ENCODE measurements at places on chromosomes 5 and 9.

- H3K27me3 ChIP-seq: peaks cover 13% of the 10 kb centered on the region
- no peaks in the 10 kb centered on the region for H3K36me3 ChIP-seq
- H3K27ac ChIP-seq: no peak overlapping the region
- no peaks in the 10 kb centered on the region for H3K4me1 ChIP-seq
- H3K4me3 ChIP-seq: no peak overlapping the region
Observed at GRCh38 chr5:168765086-168765550, 185.9 kb upstream of the PANK3 start.

GRCh38 chr5:157390551-157391297 is 69.3 kb upstream of the NIPAL4 start:
- peaks cover 73% of the 10 kb centered on the region for H3K36me3 ChIP-seq
- H3K4me1 ChIP-seq: peaks cover 14% of the 10 kb centered on the region
- peak overlapping the region; percentile 75 for H3K27ac ChIP-seq
- no peaks in the 10 kb centered on the region for H3K27me3 ChIP-seq
- H3K4me3 ChIP-seq: no peak overlapping the region
- peak; percentile 49 for DNase-seq

DNA sequence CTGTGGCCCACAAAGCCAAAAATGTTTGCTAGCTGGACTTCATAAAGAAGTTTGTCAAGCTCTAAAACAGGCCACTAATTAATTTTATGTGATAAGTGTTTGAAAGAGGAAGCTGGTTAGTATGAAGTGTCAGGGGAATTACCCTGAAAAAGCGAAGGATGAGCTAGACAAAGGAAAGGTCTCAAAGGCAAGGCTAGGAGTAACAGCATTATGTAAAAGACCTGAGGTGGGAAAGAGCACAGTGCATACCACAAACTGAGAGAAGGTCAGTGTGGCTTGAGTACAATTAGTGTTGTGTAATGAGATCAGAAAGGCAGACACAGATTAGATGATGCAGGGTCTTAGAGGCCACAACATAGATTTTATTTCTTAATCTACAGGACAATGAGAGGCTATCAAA is 29.6 kb downstream of the RC3H2 start:
- DNase-seq: no peak
- peaks cover 56% of the 10 kb centered on the region for H3K36me3 ChIP-seq
- no peaks in the 10 kb centered on the region for H3K4me1 ChIP-seq
- H3K4me3 ChIP-seq: no peak overlapping the region

GRCh38 chr5:95221234-95221633 is 63.7 kb downstream of the MCTP1 start:
- H3K36me3 ChIP-seq: no peaks in the 10 kb centered on the region
- no peak for DNase-seq
- H3K27me3 ChIP-seq: no peaks in the 10 kb centered on the region
- no peak overlapping the region for H3K4me3 ChIP-seq
- H3K27ac ChIP-seq: no peak overlapping the region

GRCh38 chr5:137118629-137119028 is 380.5 kb downstream of the SPOCK1 start:
- H3K4me3 ChIP-seq: no peak overlapping the region
- no peak overlapping the region for H3K27ac ChIP-seq
- no peaks in the 10 kb centered on the region for H3K4me1 ChIP-seq
- H3K27me3 ChIP-seq: no peaks in the 10 kb centered on the region

GRCh38 chr9:136520053-136520540 is 25.8 kb downstream of the NOTCH1 start:
- no peak for DNase-seq
- no peak overlapping the region for H3K27ac ChIP-seq
- peaks cover 18% of the 10 kb centered on the region for H3K36me3 ChIP-seq
- no peaks in the 10 kb centered on the region for H3K4me1 ChIP-seq
- H3K4me3 ChIP-seq: no peak overlapping the region

GRCh38 chr5:161358446-161358845 is 188.1 kb downstream of the GABRB2 start:
- no peak overlapping the region for H3K4me3 ChIP-seq
- no peaks in the 10 kb centered on the region for H3K4me1 ChIP-seq
- H3K27me3 ChIP-seq: no peaks in the 10 kb centered on the region
- no peak overlapping the region for H3K27ac ChIP-seq

DNA sequence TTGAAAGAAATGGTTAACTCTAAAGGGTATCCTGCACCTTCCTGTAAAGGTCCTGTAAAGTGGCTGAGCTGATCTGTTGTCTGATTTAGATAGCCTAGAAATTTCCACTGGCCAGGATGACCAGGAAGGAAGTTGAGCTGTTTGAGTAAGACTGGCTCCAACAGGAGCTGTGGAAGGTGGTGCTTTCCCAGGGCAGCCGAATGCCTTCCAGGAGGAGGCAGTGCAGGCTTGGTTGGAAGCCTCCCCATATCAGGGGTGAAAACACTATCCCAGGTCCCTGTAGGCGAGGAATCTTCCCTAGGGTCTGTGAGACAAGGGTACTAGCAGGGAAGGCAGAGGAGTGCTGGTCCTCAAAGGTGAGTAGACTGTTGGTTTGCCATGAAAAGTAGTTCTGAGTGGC is 98.4 kb downstream of the LIX1 start:
- H3K27ac ChIP-seq: no peak overlapping the region
- peaks cover 13% of the 10 kb centered on the region for H3K27me3 ChIP-seq

GRCh38 chr9:81335879-81336421 is 353.4 kb downstream of the TLE1 start:
- H3K36me3 ChIP-seq: no peaks in the 10 kb centered on the region
- DNase-seq: no peak
- no peaks in the 10 kb centered on the region for H3K4me1 ChIP-seq
- no peak overlapping the region for H3K27ac ChIP-seq

DNA sequence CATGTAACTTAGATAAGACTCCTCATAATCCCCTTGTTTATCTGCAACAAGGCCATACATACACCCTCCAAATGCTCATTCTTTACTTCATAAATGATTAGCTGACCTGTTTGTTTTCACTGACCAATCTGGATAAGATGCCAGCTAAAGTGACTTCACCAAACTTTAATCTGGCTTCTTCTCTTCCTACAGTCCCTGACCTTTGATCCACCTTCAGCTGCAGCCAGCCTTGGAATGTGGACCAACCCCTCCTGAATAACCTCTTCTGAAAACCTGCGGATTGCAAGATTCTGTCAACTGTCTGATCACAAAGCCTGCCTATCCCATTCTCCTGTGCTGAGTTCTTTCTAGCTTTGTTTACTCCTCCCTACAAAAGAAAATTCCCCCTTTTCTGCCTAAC is 476.8 kb downstream of the LRRC70 start:
- no peaks in the 10 kb centered on the region for H3K4me1 ChIP-seq
- H3K4me3 ChIP-seq: no peak overlapping the region
- H3K27me3 ChIP-seq: no peaks in the 10 kb centered on the region
- DNase-seq: no peak
- no peak overlapping the region for H3K27ac ChIP-seq

DNA sequence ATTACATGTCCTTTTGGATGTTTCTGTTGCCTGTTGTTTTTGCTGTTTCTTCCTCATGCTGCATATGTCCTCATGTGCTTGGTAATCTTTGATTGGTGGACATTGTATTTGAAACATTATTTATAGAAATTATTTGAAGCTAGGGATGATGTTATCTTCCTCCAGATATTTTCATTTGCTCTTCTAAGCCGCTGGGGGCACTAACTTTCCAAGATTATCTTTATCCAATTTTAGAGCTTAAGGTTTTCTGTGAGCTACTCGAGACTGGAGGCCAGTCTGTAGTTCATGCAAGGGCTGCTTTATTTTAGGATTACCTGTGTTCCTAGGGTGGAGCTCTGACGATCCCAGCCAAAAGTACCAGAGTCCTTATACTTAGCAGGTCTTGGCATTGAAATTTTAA is 40.9 kb downstream of the STX17 start:
- peaks cover 9% of the 10 kb centered on the region for H3K36me3 ChIP-seq
- no peak for DNase-seq

DNA sequence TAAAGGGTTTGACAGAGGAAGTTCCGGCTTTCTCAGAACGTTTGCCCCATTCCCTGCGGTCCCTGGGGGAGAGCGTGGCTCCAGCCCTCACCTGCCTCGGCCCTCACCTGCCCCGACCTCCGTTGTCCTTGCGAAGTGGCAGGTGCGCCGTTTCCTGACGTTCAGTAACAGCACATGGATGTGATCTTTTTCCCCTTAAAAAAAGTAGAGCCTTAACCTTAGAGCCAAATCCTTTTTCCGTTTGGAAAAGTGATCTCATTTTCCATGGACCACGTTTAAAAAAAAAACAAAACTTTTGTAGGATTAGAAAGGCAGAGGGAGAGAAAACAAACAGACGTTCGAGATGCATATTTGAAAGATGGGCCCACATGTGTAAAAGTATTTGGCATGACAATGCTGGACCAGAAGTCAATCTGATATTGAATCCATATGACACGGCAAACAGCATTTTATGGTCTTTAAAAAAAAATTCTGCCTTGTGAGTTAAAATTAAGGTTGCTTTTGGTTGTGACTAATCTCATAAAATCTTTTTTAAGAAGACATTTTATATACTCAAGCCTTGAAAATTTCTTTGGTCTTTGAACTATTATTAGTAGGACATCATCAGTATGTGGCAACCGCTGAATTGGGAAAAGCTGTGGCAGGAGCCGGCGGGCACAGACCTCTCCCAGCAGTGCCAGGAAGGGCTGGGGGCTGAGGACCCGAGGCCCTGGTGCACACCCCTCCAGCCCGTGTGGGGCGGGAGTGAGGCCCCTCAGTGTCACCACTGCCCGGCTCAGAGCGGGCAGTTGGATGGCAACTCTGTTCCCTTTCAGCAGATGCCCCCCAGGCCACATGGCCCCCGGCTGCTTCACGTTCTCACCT is 42.5 kb upstream of the EXOC3 start:
- H3K4me1 ChIP-seq: peaks cover 51% of the 10 kb centered on the region
- peaks cover 35% of the 10 kb centered on the region for H3K27me3 ChIP-seq
- no peak overlapping the region for H3K27ac ChIP-seq
- H3K36me3 ChIP-seq: peaks cover 14% of the 10 kb centered on the region
- H3K4me3 ChIP-seq: peak overlapping the region; percentile 15
- DNase-seq: no peak

- no peak overlapping the region for H3K27ac ChIP-seq
- H3K36me3 ChIP-seq: no peaks in the 10 kb centered on the region
- H3K27me3 ChIP-seq: no peaks in the 10 kb centered on the region
- H3K4me3 ChIP-seq: no peak overlapping the region
- no peak for DNase-seq
Observed at GRCh38 chr9:1222511-1222910, 172.4 kb downstream of the DMRT2 start.

GRCh38 chr5:143083006-143083405 is 312.8 kb downstream of the ARHGAP26 start:
- no peak overlapping the region for H3K27ac ChIP-seq
- H3K27me3 ChIP-seq: no peaks in the 10 kb centered on the region
- H3K4me3 ChIP-seq: no peak overlapping the region
- no peak for DNase-seq
- no peaks in the 10 kb centered on the region for H3K4me1 ChIP-seq
- peaks cover 2% of the 10 kb centered on the region for H3K36me3 ChIP-seq

DNA sequence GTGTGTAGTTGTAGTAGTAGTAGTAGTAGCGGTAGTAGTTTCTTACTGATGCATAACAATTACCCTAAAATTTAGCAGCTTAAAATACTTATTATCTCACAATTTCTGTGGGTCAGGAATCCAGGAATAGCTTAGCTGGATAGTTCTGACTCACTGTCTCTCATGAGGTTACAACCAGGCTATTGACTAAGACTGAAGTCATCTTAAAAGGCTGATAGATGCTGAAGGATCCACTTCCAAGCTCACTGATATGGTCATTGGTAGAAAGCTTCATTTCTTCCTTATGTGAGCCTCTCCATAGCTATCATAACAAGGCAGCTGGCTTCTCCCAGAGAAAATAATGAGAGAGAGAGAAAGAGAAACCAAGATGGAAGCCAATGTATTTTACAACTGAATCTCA is 147.5 kb upstream of the FBXL17 start:
- H3K27me3 ChIP-seq: peaks cover 7% of the 10 kb centered on the region
- DNase-seq: no peak
- H3K27ac ChIP-seq: no peak overlapping the region
- no peak overlapping the region for H3K4me3 ChIP-seq
- no peaks in the 10 kb centered on the region for H3K36me3 ChIP-seq
- H3K4me1 ChIP-seq: no peaks in the 10 kb centered on the region

DNA sequence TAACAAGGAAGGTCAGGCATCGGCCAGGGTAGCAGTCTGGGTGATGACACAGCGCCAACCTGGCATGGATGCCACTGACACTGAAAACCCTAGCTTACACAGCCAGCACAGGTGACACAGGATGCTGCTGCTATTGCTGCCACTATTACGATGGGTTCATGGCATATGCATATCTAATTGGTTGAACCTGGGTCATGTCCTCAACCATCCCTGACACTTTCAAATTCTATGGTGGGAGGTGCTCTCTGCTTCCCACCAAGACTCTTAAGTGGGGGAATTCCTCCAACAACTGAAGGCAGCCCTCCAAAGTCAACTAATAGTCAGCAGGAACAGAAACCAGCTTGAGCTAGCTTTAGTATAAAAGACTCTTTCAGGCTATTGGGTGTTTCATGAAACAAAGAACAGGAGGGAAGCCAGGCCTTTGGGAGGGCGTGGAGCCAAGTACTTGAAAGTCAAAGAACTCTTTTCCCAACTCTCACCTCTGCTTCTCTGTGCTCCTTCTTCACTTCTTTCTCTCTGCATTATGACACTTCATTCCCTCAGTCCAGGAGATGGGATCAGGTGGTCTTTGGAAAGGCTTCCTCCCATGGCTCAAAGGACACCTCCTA is 21.3 kb downstream of the PTTG1 start:
- DNase-seq: no peak
- H3K4me3 ChIP-seq: no peak overlapping the region
- H3K27ac ChIP-seq: no peak overlapping the region
- no peaks in the 10 kb centered on the region for H3K36me3 ChIP-seq

DNA sequence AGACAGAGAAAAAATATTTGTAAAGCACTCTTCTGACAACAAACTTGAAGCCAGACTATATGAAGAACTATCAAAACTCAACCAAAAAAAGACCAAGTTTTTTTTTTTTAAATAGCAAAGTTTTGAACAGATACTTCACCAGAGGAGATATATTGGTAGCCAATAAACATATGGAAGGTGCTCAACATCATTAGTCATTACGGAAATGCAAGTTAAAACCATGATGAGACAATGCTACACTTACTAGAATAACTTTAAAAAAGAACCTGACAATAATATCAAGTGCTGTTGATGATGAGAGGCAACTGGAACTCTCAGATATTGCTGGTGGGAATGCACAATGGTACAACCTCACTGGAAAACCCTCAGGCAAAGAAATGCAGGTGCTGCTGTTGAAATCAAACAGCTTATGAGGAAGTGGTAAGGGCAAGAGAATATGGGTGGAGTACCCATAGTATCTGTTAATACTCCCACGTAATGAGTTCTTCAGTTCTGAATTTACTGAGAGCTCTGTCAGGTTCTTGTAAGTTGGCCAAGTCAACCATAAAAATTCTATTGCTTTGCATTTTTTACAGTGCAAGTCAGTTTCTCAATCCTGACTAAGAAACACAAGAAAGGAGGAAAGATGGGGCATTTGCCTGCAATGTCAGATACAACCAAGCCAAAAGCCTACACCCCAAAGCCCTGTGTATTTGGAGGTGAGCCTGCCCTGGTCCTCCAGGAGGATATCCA is 87.3 kb upstream of the GNAQ start:
- peaks cover 4% of the 10 kb centered on the region for H3K36me3 ChIP-seq
- peaks cover 5% of the 10 kb centered on the region for H3K27me3 ChIP-seq
- H3K4me3 ChIP-seq: peak overlapping the region; percentile 58
- peak overlapping the region; percentile 92 for H3K27ac ChIP-seq

All from activated naive CD4-positive, alpha-beta T cell treated with anti-CD3 and anti-CD28 coated beads, Interleukin-2, amount 10 ng/mL, durations not matched to agents 7 days and 5 days (primary cell).